Activated T-helper 1 cell treated with anti-CD3 and anti-CD28 coated beads, Interleukin-2, amount 50 U/mL, for 16 hours (primary cell): ENCODE measurements at places on chromosomes 2 and 18.

DNA sequence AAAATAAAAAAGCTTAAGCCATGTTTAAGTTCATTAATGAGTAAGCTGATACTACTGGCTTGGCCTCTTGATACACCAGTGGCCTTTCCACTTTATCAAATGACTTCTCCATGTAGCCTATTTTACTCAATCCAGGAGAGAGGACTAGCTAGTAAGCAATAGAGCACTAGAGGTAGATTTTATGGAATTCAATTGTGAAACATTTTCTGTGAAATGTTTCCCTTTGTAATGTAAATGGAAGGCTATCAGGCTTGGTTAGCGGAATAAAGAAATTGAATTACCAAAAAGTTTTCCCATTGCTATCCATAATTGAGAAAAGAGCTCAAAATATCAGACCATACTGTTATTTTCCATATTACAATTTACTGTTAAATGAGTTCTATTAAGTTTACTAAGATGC lies 515.4 kb upstream of the CDH2 start:
- DNase-seq: no peak

DNA sequence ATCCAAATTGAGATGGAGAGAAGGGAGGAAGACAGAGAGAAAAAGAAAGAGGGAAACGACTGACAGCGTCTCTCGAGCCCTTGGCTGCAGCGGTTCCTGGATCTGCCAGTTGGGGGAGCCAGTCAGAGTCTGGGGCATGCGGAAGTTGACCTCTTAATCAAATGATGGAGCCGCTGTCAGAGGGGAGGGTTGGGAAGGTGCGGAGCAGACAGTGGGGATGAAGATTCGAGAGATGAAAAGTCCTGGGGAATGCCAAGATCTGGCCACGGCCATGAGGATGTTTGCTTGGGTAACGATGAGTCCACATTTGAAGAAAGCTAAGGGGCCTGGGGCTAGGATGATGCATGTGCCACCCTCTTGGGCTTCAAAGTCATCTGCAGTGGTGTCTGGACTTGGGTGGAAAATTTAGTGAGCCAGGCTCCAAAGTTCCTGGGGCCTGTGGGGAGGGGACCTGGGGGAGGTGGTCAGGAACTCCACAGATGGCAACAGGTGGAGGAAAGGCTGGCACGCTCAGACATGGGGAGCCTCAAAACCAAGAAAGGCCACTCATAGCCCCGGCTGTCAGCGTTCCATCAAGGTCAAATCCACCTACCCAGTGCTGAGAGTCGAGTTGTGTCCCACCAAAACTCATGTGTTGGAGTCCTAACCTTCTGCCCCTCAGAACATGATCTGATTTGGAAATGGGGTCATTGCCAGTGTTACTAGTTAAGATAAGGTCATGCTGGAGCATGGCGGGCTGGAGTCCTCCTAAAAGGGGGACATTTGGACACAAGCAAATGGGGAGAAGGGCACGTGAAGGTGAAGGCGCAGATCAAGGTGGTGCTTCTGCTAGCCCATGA lies 200.1 kb downstream of the NDUFA10 start:
- DNase-seq: no peak

DNA sequence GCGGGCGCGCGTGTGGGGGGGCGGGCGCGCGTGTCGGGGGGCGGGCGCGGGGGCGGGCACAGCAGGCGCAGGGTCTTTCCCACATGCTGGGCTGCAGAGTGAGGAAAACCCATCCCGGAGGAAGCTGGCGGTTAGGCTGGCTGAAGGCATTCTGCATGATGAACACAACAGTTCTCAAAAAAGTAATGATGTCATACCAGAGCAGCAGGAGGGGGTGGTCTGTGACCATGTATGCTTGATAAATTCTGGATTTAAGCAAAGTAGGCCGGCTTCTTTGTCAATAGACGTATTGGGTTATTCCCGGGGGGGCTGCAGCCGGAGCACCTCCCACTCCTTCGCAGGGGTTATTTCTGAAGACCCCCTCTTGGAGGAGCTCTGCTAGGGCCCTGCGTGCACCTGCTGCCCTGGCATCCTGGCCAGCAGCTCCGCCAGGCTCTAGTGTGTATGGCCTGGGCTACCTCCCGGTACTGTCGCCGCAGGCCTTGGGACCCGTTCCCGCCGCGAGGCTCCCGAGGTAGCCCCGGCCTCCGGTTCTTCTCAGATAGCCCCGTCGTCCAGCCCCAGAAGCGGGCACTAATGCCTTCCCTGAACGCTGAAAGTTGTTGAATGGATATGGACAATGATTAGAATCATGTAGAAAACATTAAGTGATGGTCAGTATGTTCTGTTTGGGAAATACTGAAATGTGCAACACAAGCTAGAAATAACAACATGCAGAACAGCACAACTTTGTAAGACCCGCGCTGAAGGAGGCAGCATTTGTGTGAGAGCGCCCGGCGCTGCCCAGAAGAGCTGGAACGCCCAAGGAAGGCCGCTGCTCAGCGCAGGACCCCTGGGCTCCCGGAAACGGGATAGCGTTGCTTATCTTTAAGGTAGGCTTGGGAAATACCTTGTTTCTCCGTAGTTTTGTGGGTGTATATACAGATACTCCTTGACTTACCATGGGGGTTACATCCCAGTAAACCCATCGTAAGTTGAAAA lies 101.4 kb upstream of the RAB6C start:
- DNase-seq: no peak

- DNase-seq: no peak
Observed at GRCh38 chr2:240387669-240388358, 47.6 kb upstream of the GPC1 start.

DNA sequence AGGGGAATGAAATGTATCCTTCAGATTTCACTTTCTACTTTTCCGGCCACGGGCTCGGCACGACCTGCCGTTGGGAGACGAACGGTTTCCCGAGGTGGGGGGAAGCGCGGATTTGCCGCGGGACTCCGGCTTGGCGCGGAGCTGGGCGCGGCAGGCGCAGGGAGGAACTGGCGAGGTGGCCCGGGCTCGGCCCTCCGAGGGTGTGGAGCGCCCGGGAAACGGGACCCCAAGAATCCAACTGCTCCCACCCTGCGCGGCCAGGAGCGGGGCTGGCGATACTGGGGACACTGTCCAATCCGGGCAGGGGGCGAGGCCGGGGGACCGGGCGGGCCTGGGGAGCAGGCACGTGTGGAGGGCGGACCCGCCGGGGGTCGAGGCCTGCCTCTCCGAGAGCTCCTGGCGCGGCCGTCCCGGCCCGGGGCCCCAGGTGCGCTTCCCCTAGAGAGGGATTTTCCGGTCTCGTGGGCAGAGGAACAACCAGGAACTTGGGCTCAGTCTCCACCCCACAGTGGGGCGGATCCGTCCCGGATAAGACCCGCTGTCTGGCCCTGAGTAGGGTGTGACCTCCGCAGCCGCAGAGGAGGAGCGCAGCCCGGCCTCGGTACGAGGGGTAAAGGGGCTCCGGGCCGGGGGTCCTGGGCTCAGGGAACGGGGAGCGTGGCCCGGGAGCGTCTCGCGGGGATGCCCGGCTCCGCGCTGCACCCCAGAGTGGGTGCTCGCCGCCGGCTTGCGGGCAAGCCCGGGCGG lies at the start of gene ANXA4:
Gene ANXA4, plus strand, starts transcription at position 560 of the 747 bp plus-strand sequence. CDS start 39,432 bp downstream, outside the sequence.
- DNase-seq: peak; percentile 44

DNA sequence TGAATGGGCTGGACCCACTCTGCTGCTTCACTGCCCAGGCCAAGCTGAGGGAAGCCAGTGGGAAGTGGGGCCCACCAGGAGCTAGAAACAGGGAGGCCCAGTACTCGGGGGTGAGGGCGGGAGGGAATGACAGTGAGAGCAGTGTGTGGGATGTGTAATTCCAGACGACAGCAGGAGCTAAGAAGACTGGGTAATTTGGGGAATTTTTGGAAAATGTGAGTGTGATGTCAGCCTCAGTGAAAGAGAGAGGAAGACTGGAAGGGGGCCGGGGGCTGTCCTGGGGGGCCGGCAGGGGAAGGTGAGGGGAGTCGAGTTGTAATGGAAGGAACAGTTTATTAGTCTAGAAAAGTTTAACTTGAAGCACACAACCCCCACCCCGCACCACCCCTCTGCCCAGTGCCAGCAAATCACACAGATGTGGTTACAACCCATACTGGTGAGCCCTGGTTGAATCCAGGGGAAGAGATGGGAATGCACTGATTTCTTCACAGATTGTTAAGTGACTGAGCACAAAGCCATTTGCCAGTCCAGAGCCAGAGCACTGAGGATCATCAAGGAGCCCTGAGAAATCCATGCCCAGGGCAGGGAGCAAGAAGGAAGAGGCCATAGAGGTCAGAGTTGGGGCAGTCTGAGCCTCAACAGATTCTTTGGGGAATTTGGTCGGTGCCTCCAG lies 76.7 kb upstream of the PKDCC start:
- DNase-seq: no peak

DNA sequence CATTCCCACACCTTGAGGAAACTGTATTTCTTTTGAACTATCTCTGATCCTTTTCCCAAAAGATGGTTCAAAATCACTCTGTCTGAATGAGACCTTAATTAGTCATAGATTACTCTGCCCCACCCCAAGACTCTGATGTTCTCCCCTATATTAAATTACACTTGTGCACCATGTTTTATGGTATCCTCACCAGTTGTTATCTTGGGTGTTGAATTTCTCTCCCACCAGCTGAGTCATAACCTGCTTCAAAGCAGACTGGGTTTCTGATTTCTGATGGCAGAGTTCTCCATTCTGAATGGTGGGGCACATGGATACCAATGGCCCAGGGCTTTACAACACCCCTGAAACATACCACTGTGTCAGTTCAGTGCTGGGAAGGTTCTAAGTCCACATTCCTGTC lies 15.0 kb downstream of the CDH20 start:
- DNase-seq: no peak

DNA sequence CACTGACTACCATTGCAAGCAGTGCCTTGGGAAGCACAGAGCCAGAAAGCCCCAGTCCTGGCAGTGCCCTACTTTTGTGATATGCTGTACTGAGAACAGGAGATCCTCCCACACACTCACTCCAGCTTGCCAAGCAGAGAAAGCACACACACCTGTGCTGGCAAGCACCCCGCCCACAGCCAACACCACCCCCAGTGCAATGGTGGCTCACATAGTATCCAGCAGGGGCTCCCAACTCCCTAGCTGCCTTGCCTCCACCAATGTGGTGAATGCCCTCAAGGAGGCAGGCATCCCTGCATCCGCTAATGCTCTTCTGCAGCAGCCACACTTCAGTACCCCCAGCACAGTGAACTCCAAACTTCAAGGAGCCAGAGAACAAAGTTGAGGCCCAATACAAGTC lies 1655.8 kb downstream of the SUCLG1 start:
- no peak for DNase-seq

DNA sequence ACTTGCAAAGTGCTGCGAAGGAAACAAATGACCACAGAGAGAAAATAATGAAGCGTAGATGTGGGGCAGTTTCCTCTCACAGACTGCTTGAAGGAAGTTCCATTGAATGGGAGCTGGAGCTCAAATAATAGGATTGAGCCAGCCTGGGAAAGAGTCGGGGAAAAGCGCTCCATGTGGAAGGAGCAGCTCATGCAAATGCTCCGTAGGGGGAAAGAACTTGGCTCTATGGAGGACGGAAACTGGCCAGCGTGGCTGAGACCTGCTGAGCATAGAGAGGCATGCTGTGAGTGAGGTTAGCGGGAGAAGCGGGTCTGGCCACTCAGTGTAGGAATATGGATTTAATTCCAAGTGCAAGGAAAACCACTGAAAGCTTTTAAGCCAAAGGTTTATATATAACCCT lies 28.6 kb upstream of the VIT start:
- no peak for DNase-seq

DNA sequence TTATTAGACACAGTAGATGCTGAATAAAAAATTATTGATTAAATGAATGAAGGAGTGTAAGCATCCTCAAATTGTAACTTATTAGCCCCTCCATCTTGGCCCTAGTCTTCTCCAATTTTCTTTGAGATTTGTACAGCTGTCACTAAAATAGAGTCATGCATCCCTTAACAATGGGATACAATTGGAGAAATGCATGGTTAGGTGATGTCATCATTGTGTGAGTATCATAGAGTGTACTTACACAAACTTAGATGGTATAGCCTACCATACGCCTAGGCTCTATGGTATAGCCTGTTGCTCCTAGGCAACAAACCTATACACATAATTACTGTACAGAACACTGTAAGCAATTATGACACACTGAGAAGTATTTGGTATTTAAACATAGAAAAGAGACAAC lies 38.3 kb upstream of the ZNF385B start:
- DNase-seq: no peak

DNA sequence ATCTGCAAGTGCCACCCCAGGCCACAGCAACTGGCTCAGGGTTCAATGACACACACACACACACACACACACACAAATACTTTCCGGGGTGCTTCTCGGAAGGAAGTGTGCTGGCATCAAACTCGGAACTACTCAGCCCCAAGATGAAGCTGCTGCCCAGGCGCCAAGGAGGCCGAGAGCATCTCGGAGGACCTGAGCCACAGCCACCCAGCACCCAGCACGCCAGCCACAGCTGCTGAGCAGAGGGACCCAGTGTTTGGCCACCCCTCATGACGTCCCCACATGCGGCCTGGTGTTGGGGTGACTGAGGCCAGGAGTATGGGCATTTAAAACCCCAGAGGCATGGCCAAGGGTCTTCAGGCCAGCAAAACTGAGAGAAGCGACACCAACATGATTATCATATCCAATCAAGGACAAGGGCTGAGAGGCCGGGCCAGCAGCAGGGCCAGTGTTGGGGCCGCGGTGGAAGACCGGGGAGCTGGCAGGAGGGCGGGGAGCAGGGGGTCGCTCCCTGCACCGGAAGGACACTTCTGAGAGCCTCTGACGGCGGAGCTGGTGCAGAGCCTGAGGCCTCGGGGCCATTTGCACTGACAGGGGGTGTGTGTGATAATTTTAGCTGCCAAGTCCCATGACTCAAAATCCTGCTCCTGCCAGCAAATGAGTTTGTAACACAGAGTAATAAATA lies 61.8 kb downstream of the BIN1 start:
- no peak for DNase-seq

- no peak for DNase-seq
Observed at GRCh38 chr2:78861546-78861945, 164.0 kb upstream of the REG3G start.

GRCh38 chr2:193518041-193518817 lies 1323.5 kb upstream of the TMEFF2 start:
- DNase-seq: no peak

- peak; percentile 58 for DNase-seq
Observed at GRCh38 chr2:43133708-43134570, 92.5 kb downstream of the ZFP36L2 start.

DNA sequence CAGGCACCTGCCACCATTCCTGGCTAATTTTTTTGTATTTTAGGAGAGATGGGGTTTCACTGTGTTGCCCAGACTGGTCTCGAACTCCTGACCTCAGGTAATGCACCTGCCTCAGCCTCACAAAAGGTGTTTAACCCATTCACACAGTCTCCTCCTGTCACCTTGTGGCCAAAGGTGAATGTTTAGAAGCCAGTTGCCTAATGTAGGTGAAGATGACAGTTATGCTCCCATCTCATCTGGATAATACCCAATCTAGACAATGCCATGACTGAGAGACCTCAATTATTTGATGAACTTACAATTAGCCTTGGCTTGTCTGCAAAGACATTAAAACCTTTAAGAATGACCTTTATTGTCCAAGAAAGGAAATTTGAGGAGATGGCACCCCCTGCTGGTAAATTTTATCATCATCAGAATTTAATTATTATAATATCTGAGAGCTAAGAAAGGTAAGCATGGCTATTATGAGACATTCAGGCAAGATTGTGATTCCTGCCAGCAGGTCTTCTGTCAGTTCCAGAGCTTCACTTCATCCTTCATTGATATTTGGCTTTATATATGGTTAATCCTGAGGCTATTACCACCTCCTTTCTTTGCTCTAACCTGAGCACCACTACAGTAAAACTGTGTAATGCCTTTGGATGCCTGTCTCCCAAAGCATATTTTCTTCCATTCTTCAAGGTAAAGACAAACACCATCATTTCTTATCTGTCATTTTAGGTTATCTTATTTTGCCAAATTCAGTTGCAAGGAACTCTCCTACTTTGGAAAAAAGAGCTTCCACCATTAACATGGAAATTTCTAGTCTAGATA lies 117.6 kb downstream of the FAM124B start:
- no peak for DNase-seq
